ENCODE measurements at places on chromosomes 3 and 15. TPM values are rescaled to one million over a fixed set of nuclear protein-coding genes. Genes with fewer than 3 reads are reported as not detected.

- no peak for DNase-seq
Measured at GRCh38 chr15:36953346-36953745, 147.0 kb downstream of the MEIS2 start.

DNA sequence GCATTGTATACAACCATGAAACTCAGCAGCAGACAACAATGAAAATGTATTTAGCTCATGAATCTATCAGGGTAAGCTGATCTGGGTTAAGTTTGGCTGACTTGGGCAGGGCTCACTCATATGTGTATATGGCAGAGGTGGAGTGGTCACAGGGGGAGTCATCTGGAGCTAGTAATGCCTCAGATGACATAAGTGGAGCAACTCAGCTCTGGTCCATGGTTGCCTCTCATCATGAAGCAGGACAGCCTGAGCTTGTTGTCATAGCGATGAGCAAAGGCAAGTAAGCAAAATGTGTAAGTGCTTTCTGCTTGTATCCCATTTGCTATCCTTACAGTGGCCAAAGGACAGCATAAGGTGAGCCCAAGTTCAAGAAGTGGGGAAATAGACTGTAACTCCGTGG is 64.5 kb downstream of the ALCAM start:
- no peak for DNase-seq

IQCH gene
- total RNA-seq, result 2.3 TPM

HDC gene
- total RNA-seq, result not detected

GRCh38 chr15:74422265-74422651 is 11.5 kb downstream of the SEMA7A start:
- no peak for DNase-seq

- no peak for DNase-seq
Measured at GRCh38 chr3:141854599-141854998, 21.8 kb upstream of the ATP1B3 start.

AHSG gene
- 718 TPM for total RNA-seq
